Renal pelvis (tissue), 12 donors: ENCODE measurements at places on chromosomes 2 and 18.

- DNase-seq: no peak
Measured at GRCh38 chr2:45241061-45241561, 231.9 kb upstream of the SIX2 start.

GRCh38 chr2:213079756-213080155, 71.7 kb downstream of the IKZF2 start:
- no peak for DNase-seq

GRCh38 chr18:52945552-52945951, 605.6 kb downstream of the DCC start:
- DNase-seq: no peak

DNA sequence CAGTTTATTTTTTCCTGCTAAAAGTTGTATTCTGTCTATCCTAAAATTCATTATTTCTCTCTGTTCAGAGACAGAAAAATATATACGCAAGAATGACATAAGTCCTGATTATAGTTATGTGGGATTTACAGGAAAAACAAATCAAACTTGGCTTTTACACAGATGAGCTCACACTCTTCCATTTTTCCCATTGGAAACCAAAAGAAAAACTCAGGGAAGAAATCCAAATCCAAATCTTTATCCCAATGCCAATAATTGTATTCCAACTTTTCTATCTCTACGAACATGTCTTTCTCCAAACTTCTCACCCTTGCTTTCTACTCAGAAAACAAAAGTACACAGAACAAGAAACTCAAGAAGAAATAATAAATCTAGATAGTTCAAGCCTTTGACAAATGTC, 249.1 kb upstream of the TMEFF2 start:
- DNase-seq: no peak

DNA sequence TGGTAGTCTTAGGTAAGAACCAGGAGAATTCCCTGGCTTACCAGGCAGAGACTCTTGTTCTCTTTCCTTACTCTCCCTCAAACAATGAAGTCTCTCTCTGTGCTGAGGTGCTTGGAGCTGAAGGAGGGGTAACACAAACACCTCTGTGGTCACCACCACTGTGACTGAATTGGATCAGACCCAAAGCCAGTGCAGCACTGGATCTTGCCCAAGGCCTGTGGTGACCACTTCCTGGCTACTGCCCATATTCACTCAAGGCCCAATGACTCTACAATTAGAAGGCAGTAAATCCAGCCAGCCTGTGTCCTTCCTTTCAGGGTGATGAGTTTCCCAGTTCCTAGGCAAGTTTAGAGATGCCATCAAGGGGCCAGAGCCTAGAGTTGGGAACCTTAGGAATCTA, 706.8 kb downstream of the SLC4A3 start:
- no peak for DNase-seq
